ENCODE measurements at places on chromosomes 7 and 10.

GRCh38 chr10:117483056-117483590 is 59.4 kb upstream of the EMX2 start:
- no peak for DNase-seq

DNA sequence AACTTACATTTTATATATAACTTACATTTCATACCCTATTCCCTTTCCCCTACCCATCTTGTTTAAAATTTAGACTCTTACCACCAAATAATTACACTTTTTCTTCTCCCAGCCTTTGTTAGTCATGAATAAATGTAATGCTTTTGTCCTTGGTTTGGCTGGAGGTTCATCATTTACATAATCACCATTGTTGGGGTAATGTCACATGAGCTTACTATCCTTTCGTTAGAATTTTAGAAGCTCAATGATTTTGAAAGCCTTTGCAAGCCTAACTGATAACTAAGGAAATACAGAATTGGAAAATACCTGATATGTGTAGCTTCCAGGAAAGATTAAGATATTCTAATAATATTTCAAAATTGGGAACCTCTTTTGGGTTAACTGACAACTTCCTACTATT is 171.7 kb downstream of the PLXDC2 start:
- DNase-seq = no peak

DNA sequence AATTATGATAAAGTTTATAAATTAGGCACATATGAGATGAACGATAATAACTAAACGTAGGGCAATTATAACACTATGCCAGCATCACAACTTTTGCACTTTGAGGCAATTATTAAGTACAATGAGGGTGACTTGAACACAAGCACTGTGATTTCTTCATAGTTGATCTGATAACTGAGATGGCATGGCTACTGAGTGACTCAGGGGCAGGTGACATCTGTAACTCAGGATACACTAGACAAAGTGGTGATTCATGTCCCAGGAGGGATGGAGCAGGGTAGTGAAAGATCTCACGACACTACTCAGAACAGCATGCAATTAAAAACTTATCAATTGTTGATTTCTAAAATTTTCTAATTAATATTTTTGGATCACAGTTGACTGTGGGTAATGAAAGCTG is 98.3 kb upstream of the ARHGAP21 start:
- DNase-seq = no peak

DNA sequence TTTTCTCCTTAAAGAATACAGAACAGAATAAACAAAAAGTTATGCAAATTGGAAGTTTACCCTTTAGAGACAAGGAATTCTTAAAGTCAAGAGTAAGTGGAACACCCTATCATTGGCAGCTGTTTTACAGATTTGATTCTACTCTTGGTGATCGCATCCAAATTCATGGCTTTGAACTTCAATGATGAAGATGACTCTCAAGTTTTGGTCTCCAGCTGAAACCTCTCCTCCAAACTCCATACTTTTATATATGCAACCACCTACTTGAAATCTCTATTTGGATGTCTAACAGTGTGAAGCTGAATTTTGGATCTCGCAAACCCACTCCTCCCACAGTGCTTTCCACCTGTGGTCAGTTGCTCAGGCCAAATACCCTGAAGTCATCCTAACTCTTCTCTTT is 80.4 kb downstream of the EPC1 start:
- no peak for DNase-seq

- DNase-seq = no peak
These were observed 23.1 kb upstream of the ITGA8 start for GRCh38 chr10:15742836-15743235.

- DNase-seq = no peak
These were observed 110.2 kb downstream of the PTEN start for GRCh38 chr10:87973635-87974034.
